PC-3 (cell line): ENCODE measurements at places on chromosomes 16 and 17. TPM values are rescaled to one million over a fixed set of nuclear protein-coding genes. Genes with fewer than 3 reads are reported as not detected.

DNA sequence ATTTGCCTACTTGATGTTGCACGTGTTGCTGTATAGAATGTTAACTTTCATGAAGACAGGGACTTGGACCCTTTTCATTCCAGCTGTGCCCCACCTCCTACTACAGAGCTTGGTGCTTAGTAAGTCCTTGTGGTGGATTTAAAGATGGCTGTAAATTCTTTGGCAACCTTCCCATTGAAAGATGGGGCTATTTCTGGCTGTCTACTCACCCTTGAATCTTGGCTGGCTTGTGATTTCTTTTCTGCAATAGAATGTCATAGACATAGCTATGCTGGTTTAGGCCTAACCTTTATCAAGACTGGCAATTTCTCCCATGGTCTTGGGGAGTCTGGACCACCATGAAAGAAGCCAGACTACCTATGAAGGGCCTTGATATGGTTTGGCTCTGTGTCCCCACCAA, 59.0 kb downstream of the ACSM2A start:
- no peak for DNase-seq

GRCh38 chr16:77322757-77323156, 112.1 kb downstream of the ADAMTS18 start:
- peak; percentile 46 for DNase-seq

- DNase-seq = no peak
Observed at GRCh38 chr17:35313875-35314409, 59.5 kb downstream of the SLFN11 start.

GRCh38 chr17:63533433-63534077, 10.4 kb downstream of the KCNH6 start:
- DNase-seq = no peak

PTX4 gene
- 0.22 and 0.40 TPM in 2 replicates for total RNA-seq
